ENCODE measurements at places on chromosomes 16 and 17. TPM values are rescaled to one million over a fixed set of nuclear protein-coding genes. Genes with fewer than 3 reads are reported as not detected.

- no peak overlapping the region for H3K4me3 ChIP-seq
- no peaks in the 10 kb centered on the region for H3K4me1 ChIP-seq
- H3K36me3 ChIP-seq, result no peaks in the 10 kb centered on the region
- no peak overlapping the region for H3K27ac ChIP-seq
Measured at GRCh38 chr17:82956146-82956725, 116.4 kb upstream of the ZNF750 start.

DNA sequence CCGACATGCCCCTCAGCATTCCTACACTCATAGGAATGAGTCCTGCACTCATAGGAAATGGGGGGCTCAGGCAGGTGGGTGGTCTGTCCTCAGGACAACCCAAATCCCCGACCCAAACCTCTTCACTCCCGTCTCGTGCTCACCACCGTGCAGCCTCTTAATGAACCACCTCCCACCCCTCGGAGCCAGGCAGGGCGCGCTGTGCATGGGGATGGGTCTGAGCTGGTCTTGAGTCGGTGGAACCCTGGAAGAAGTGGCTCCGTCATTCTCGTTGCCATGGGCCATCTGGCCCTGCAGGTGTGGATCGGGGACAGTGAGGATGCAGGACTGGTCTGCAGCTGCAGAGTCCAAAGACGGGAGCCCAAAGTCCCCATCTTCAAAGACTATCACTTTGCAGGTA, 6.4 kb upstream of the RAB40B start:
- H3K4me3 ChIP-seq, result no peak overlapping the region
- no peak for DNase-seq
- no peaks in the 10 kb centered on the region for H3K4me1 ChIP-seq
- no peak overlapping the region for H3K27ac ChIP-seq
- no peaks in the 10 kb centered on the region for H3K36me3 ChIP-seq

- no peak for DNase-seq
- H3K36me3 ChIP-seq, result no peaks in the 10 kb centered on the region
- peaks cover 11% of the 10 kb centered on the region for H3K27me3 ChIP-seq
- H3K4me1 ChIP-seq, result no peaks in the 10 kb centered on the region
Measured at GRCh38 chr16:66834746-66835145, 4.0 kb upstream of the NAE1 start.

DNA sequence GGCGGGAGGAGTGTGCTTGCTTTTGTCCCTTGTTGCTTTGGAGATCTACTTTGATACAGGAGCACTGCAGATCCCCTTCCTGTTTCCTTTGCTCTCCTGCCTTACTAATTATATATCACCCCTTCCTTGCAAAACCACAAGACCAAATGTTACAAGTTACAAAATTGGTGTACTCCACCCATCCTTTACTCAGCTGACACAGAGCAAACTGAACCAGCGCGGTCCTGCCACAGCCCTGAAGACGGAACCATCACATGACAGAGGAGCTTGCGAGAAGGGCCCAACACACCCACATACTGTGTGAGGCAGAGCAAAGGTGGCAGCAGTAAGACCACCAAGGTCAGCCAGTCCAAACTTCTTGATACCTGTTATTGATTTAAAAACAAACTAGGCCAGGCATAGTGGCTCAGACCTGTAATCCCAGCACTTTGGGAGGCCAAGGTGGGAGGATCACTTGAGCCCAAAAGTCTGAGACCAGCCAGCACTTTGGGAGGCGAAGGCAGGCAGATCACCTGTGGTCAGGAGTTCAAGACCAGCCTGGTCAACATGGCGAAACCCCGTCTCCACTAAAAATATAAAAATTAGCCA, 33.2 kb downstream of the CYTH1 start:
- H3K4me1 ChIP-seq, result peaks cover 3% of the 10 kb centered on the region
- H3K36me3 ChIP-seq, result no peaks in the 10 kb centered on the region
- no peaks in the 10 kb centered on the region for H3K27me3 ChIP-seq
- no peak overlapping the region for H3K4me3 ChIP-seq
- DNase-seq, result no peak
- H3K27ac ChIP-seq, result no peak overlapping the region

DNA sequence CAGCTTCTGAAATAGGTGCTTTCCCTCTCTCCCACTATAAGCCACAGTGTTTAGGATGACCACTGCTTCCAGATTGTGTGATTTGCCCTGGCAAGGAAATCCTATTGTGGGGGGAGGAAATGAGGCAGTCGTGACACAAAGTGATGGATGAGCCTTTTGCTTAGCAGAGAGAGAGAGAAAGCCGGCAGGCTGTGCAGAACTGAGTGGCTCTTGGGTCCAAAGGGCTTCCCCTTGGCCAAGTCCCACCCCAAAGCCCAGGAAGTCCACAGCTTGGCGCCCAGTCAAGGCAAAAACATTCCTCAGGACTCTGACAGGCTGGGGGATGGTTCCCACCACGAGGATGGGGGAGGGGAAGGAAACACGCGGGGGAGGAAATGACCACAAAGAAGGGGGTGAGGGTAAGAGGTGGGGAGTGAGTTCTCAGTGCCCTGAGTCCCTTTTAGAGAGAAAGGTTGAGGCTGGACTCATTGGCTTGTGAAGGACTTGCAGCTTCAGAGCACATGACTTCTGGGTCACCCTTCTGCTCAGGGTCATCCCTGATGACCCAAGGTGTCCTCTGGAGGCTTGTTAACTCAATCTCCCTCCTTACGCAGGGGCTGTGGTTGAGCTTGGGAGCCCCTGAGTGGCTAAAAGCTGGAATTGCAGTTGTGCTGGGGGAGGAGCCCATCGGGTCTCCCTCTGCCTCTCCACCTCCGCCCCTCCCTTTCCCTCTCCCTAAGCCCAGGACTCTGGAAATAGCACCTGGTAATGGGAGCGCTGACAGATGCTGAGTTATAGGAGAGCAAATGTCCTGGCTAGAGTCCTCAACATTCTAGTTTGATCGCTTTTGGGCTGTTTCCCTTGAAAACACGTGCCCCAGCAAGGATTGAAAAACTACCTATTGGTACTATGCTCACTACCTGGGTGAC, 10.3 kb upstream of the MSL1 start:
- peaks cover 56% of the 10 kb centered on the region for H3K4me1 ChIP-seq
- H3K27ac ChIP-seq, result peak overlapping the region; percentile 73
- H3K36me3 ChIP-seq, result no peaks in the 10 kb centered on the region
- no peak overlapping the region for H3K4me3 ChIP-seq
- peak; percentile 95 for DNase-seq

GRCh38 chr16:69917311-69917710, 33.8 kb upstream of the CLEC18A start:
- no peak for DNase-seq
- H3K27ac ChIP-seq, result peak overlapping the region; percentile 20
- H3K36me3 ChIP-seq, result no peaks in the 10 kb centered on the region
- H3K4me1 ChIP-seq, result peaks cover 5% of the 10 kb centered on the region
- no peak overlapping the region for H3K4me3 ChIP-seq
- no peaks in the 10 kb centered on the region for H3K27me3 ChIP-seq

The NOD2 gene
- polyA plus RNA-seq, result not detected

The CBFA2T3 gene
- polyA plus RNA-seq, result 3.3 TPM

The TPPP3 gene
- polyA plus RNA-seq, result 6.2 TPM

The NDE1 gene
- polyA plus RNA-seq, result 33.4 TPM
